RWPE2 (cell line): ENCODE measurements at places on chromosomes 6 and 20.
A peak's percentile ranks its signal among the peaks of the same experiment; 100 is the strongest.

DNA sequence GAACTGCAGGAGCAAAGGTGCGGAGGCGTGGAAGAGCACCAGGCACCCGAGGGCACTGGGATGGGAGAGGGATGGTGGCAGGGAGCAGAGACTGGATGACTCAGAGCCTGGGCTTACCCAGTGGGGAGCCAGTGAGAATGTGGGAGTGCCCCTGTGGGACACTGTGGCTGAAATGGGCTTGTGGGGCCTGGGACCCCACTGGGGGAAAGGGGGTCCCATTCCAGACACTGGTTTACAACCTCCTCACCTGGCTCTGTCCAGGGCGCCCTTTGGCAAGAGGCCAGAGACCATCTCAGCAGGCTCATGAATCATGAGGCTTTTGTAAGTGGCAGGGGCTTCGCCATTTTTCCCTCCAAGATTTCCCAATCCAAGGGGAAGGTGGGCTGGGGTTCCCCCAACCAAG, 124.0 kb upstream of the MAFB start:
- peak; percentile 66 for DNase-seq
- no peak overlapping the region for H3K4me3 ChIP-seq
- no peak overlapping the region for H3K27ac ChIP-seq
- H3K27me3 ChIP-seq: peaks cover 21% of the 10 kb centered on the region
- no peaks in the 10 kb centered on the region for H3K4me1 ChIP-seq
- no peaks in the 10 kb centered on the region for H3K36me3 ChIP-seq

DNA sequence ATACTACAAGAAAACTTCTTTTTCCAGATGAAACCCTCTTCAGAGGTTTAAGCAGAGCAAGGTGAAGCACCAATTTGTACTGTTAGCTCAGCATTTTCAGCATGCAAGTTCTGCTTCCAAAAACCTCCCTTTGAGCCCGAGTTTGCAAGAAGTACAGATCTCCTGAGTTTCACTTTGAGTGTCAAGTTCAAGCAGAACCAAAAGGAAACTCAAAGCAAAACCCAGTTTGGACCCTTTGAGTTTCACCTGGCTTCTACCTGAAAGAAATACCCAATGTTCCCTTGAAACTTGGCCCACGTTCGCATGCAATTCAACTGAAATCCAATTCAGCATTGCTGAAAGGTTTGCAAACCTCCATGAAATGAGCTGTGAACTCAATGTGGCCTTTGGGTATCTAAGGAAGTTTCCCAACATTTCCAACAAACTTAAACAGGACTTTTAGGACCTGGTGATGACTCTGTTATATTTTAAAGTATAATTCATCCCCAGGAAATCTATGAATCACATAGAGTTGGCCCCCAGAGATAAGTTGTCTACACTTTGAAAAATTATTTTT, 62.9 kb upstream of the HBS1L start:
- no peak overlapping the region for H3K4me3 ChIP-seq
- no peak for DNase-seq
- H3K36me3 ChIP-seq: no peaks in the 10 kb centered on the region
- H3K27ac ChIP-seq: no peak overlapping the region
- no peaks in the 10 kb centered on the region for H3K27me3 ChIP-seq

DNA sequence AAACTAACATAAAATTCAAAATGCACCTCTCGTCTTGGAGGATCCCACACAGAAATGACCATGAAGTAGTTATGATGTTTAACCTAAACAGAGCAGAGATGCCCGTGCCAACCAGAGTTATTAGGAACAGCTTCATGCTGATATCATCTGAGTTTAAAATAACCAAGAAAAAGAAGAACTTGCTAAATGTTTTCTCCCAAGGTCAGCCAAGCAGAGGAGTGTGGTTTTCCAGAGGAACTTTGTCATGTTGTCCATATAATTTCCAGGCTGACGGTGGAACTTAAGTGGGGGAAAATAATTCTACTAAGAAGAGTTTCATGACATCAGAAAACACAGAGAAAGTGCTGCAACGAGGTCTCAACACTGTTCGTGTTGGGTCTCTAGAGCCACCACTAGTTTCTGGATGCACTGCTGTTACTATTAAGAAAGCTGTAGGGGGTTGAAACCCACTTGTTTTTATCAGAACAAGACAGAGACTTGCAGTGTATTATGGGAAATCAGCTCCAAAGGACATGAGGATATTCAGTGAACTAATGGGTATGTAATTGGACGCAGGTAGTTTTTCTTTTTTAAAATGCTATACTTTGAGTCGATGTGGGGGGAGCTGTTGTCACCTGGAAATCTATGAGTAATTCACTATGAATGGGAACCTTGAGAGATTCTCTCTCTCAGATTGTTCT, 5.2 kb downstream of the AGPAT4 start:
- H3K36me3 ChIP-seq: no peaks in the 10 kb centered on the region; the same call in none of the 2 replicates
- H3K4me1 ChIP-seq: peaks cover 7% of the 10 kb centered on the region
- no peak overlapping the region for H3K4me3 ChIP-seq
- no peaks in the 10 kb centered on the region for H3K27me3 ChIP-seq
- no peak for DNase-seq
- no peak overlapping the region for H3K27ac ChIP-seq

GRCh38 chr6:3409699-3410384, 47.0 kb downstream of the SLC22A23 start:
- H3K27ac ChIP-seq: no peak overlapping the region
- no peak overlapping the region for H3K4me3 ChIP-seq
- H3K4me1 ChIP-seq: peaks cover 15% of the 10 kb centered on the region
- no peak for DNase-seq
- H3K27me3 ChIP-seq: no peaks in the 10 kb centered on the region
- no peaks in the 10 kb centered on the region for H3K36me3 ChIP-seq

DNA sequence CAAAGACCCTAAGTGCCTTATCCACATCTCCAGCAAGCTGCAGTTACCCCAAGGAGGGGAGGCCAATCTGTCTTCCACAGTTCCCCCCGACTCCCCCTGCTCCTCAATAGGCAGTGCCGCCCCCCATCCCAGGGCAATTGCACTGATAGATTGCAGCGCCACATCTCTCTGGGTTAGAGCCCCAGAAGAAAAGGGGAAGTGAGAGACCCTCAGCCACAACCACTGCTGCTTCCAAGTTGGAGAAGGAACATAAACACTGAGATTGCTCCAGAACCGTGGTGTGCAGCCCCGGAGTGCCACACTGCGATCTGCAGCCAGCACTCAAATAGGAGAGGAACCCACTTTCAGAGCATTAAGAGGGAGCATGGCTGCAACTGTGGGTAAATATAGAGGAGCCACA, 101.5 kb downstream of the RWDD2A start:
- H3K27ac ChIP-seq: no peak overlapping the region
- H3K36me3 ChIP-seq: no peaks in the 10 kb centered on the region
- H3K27me3 ChIP-seq: no peaks in the 10 kb centered on the region
- no peaks in the 10 kb centered on the region for H3K4me1 ChIP-seq
- DNase-seq: no peak

DNA sequence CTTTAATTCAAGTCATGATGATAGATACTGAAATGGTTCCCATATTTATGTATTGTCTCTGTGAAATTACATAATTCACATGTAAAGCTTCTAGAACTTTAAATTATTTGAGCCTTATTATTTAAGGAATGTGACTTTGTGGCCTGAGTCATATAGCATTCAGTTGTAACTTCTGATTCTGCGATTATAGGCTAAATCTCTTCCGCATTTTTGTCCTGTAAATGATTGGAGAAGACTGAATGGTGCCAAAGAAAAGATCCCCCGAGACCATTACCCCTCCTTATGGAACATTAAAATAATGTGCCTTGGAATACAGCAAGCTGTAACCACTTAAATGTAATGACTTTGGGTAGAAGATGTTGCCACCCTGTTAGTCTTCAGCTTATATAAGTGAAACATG, 63.3 kb upstream of the MAP7 start:
- peaks cover 21% of the 10 kb centered on the region for H3K4me1 ChIP-seq
- no peaks in the 10 kb centered on the region for H3K36me3 ChIP-seq
- H3K27me3 ChIP-seq: no peaks in the 10 kb centered on the region
- H3K4me3 ChIP-seq: no peak overlapping the region
- DNase-seq: no peak

GRCh38 chr6:145090801-145091585, 644.3 kb downstream of the EPM2A start:
- DNase-seq: no peak
- H3K27me3 ChIP-seq: no peaks in the 10 kb centered on the region
- no peak overlapping the region for H3K4me3 ChIP-seq
- no peak overlapping the region for H3K27ac ChIP-seq

DNA sequence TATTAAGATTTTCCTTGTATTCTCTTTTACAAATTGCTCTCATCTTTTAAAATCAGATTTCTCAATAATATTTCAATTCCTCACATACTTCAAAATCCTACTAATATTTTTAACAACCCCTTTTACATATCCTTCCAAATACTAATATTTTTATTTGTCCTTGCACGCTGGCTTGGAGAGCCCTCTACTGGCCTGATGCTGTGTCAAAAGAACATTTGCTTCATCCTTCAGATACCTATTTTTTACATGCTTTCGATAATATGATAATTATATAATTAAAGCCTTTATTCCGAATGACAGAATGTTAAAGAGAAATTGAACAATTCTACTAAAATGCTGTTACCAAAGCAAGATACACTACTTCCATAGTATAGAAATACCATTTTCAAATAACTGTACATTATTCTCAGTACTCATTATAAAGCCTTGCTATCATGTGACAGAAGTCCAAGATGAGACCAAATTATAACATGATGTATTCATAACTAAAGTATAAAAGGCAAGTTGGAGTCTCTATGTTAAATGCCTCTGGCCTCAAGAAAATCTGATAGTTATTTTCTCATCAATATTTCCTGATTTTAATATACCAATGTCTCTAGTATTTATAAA, 39.0 kb upstream of the PLN start:
- H3K27ac ChIP-seq: no peak overlapping the region
- H3K4me1 ChIP-seq: no peaks in the 10 kb centered on the region
- no peak for DNase-seq
- H3K27me3 ChIP-seq: no peaks in the 10 kb centered on the region

GRCh38 chr6:103862297-103862696, 997.4 kb downstream of the HACE1 start:
- DNase-seq: no peak
- no peaks in the 10 kb centered on the region for H3K4me1 ChIP-seq
- H3K36me3 ChIP-seq: no peaks in the 10 kb centered on the region
- no peaks in the 10 kb centered on the region for H3K27me3 ChIP-seq

DNA sequence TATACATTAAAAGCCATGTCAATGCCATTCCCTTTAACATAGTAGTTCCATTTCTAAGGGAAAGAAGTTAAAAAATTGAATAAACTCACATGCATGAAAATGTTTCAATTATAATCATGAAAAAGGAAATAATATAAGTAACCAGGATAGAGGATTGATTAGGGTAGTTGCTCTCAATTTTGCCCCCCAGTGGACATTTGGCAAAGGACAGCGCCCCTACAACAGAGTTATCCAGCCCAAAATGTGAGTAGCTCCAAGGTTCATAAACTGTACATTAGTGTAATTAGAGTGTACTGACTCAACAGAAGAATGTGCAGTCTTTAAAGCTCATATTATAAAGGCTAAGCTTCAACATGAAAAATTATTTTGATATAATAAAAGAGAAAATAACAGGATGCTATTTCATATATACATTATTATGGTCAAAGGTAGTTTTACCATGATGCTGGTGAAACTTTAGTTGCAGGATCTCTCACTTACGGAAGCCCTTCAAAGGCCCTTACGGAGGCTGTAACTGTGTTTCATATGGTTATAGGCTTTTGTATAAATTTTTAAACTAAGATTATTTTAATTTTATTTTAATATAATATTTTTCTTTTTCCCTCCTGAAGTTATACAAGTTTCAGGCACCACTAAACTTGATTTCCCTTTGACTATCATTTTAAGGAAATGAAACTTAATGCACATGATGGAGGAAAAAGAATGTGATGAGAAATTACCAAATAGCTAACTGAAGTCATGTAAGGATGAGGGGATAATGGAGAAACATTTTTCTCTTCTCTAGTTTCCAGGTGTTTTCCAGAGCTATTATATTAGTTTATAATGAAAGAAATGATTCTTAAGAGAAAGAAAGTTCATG, 403.6 kb downstream of the PLCB1 start:
- H3K4me3 ChIP-seq: no peak overlapping the region
- no peak overlapping the region for H3K27ac ChIP-seq
- peaks cover 4% of the 10 kb centered on the region for H3K27me3 ChIP-seq
- H3K4me1 ChIP-seq: no peaks in the 10 kb centered on the region

- H3K4me3 ChIP-seq: no peak overlapping the region
- no peak for DNase-seq
- peaks cover 9% of the 10 kb centered on the region for H3K4me1 ChIP-seq
- no peaks in the 10 kb centered on the region for H3K36me3 ChIP-seq
Observed at GRCh38 chr20:48759631-48760245, 68.1 kb downstream of the PREX1 start.

GRCh38 chr6:36914227-36914794, 28.6 kb downstream of the C6orf89 start:
- H3K36me3 ChIP-seq: peaks cover 38% of the 10 kb centered on the region
- peak; percentile 90 for DNase-seq
- peak overlapping the region; percentile 65 for H3K27ac ChIP-seq
- no peaks in the 10 kb centered on the region for H3K27me3 ChIP-seq
- H3K4me1 ChIP-seq: peaks cover 20% of the 10 kb centered on the region
- no peak overlapping the region for H3K4me3 ChIP-seq

DNA sequence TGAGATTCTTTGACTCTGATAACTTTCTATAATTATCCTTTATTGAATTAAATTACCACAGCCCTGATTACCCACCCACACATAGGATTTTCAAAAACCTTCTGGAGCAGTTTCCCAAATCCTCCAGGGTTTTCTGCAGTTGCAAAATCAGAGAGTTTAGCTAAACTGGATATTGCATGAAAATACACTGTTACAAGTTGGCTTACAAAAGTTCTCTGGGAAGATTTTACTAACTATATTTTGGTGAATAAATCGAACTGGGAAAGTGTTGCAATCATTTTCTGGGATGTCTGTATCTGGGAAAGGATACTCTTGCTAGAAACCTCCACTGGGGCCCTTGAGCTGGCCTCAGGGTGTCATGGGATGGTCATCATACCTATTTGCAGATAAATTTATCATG, 97.6 kb upstream of the STMND1 start:
- H3K4me1 ChIP-seq: peaks cover 6% of the 10 kb centered on the region
- no peak overlapping the region for H3K27ac ChIP-seq
- DNase-seq: no peak
- no peaks in the 10 kb centered on the region for H3K27me3 ChIP-seq

- H3K27me3 ChIP-seq: no peaks in the 10 kb centered on the region
- H3K27ac ChIP-seq: no peak overlapping the region
- H3K4me3 ChIP-seq: no peak overlapping the region
- DNase-seq: no peak
- H3K4me1 ChIP-seq: no peaks in the 10 kb centered on the region
Observed at GRCh38 chr6:82741996-82742385, 323.6 kb downstream of the UBE3D start.

DNA sequence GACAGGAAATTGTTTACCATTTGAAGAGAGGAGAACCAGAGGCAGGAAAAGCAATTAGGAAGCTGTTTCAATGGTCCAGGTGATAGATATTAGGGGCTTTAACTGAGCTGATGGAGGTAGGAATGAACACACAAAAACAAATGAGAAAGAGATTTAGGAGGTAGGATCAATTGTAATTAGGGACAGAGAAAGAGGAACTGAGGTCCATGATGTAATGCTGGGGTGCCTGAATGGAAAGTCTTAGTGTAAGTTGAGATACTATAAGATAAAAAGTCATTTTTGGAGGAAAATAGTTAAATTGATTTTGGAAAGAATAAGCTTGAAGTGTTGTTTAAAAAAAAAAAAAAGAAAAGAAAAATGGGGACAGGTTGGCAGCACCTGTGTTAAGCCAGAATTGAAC, 58.5 kb upstream of the B3GAT2 start:
- no peaks in the 10 kb centered on the region for H3K36me3 ChIP-seq
- H3K27ac ChIP-seq: no peak overlapping the region
- H3K27me3 ChIP-seq: peaks cover 8% of the 10 kb centered on the region
- H3K4me3 ChIP-seq: no peak overlapping the region
- no peaks in the 10 kb centered on the region for H3K4me1 ChIP-seq
